Astrocyte of the hippocampus (primary cell): ENCODE measurements at places on chromosomes 6 and 20.

GRCh38 chr6:3795836-3796718 is 44.6 kb upstream of the PXDC1 start:
- DNase-seq, result no peak

- DNase-seq, result peak; percentile 14
Measured at GRCh38 chr6:37347670-37348111, 6.1 kb upstream of the RNF8 start.

GRCh38 chr6:104226790-104227446 is 632.8 kb downstream of the HACE1 start:
- DNase-seq, result no peak

DNA sequence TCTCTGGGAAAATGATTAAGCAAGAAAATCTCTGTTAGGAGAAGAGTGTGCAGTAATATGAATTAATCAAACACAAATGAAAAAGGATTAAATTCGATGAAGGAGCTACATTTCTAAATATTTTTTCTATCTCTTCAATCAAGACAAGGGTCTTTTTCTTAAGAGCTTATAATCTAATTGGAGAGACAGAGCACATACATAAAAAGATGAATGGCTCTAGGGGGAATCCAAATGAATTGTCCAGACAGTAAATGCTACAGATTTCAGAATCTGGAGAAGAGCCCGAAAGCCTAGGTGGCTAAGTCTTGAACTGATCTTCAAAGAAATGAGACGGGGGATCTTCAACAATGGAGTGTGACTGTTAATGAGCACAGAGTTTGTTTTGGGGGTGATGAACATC is 723.6 kb downstream of the UTRN start:
- DNase-seq, result no peak

GRCh38 chr6:95248499-95248898 is 328.8 kb upstream of the MANEA start:
- DNase-seq, result no peak

DNA sequence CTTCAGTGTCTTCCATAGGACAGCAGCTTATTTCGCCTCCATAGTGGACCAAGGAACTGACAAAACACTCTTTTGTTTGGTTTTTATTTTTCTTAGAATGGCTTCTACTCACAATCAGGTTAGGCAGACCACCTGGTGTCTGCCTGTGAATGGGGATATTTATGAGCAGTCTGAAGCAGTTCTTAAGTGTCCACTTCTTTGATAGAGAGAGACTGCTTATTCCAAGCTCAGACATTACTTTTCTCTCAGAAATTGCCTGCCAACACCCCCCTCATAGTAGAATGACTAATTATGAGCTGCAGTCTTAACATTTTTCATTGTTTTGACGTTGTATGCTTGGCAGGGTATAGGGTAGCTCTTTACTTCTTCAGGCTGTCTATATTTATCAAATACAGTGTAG is 174.7 kb downstream of the ZFAND3 start:
- DNase-seq, result peak; percentile 49
